ENCODE measurements at places on chromosomes 1 and 21.

- DNase-seq: no peak
These were observed 9.8 kb downstream of the CD34 start for GRCh38 chr1:207901041-207901653.

DNA sequence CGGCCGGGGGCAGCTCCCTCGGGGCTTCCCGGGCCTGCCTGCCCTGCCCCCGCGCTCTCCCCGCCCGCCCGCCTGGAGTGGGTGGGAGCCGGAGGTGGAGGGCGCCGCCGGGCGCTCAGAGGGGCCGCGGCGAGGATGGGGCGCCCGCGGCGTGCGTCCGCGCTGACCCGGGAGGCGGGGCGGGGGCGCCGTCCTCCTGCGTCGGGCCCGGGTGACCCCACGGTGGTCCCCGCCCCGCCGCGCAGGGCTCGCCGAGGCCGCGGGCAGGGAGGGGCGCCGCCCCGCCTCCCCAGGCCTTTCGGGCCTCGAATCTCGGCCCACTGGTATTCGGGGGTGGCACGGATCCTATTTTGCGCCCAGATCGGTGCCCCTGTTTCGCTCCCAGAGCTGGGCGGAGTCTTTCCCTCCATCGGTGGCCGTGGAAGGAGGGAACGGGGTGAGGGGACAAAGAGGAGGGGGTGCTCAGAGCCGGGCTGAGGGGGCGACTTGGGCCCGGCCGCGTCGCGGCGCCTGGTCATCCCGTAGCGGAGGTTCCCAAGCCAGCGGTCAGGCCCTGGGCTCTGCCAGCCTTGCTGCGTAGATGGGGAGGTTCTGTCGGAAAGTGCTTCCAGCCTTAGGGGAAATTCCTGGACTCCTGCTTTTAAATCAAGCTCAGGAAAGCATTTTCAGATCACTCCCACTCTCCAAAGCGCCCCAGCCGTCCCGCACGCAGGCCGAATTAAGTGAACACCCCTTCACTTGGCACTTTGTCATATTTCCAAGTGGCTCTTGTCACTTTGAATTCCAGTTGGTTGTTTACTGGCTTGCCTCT lies 545 bp downstream of the PATJ start:
- DNase-seq: no peak

- no peak for DNase-seq
These were observed 15.2 kb downstream of the PTPRF start for GRCh38 chr1:43545695-43546387.

- DNase-seq: no peak
These were observed 15.6 kb downstream of the PRKACB start for GRCh38 chr1:84159533-84160240.

GRCh38 chr1:24502065-24502708 lies 449 bp upstream of the RCAN3 start:
- DNase-seq: peak; percentile 84

GRCh38 chr1:12326986-12327385 lies 97.2 kb downstream of the VPS13D start:
- DNase-seq: no peak

- peak; percentile 28 for DNase-seq
These were observed 995 bp upstream of the KIF26B start for GRCh38 chr1:245153552-245154428.

DNA sequence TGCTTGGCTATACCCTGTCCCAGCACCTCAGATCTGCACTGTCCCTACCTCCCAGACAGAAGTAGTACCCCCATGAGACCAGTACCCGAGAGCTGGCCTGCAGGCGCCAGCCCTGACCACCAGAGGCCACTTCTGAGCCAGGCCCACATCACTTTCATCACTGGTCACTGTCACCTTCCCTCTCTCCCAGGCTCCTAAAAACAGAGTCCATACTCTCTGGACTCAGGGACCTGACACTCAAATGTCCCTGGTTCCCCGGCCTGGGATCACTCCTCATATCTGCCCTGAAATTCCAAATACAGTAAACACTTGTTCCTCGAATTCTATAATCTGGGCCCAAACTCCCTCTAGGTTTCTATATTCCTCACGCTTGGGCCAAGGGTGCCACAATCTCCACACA lies 18.7 kb downstream of the TMEM53 start:
- DNase-seq: peak; percentile 40

DNA sequence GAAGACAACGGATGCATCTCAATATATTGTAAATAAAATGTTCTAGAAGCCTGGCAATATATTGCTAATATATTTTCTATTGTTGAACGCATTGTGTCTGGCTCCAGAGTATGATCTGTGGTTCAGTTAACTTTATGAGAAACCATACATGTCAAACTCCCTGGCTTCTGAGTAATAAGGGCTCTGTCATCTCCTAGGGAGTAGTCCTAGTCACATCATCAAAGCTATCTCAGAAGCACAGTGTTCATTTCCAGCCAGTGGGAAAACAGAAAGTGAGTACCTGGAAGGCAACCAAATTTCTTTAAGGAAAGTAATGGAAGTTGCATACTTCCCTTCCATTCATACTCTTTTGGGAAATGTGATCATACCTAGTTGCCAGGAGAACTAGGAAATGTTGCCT lies 27.0 kb upstream of the ST6GALNAC5 start:
- DNase-seq: no peak

DNA sequence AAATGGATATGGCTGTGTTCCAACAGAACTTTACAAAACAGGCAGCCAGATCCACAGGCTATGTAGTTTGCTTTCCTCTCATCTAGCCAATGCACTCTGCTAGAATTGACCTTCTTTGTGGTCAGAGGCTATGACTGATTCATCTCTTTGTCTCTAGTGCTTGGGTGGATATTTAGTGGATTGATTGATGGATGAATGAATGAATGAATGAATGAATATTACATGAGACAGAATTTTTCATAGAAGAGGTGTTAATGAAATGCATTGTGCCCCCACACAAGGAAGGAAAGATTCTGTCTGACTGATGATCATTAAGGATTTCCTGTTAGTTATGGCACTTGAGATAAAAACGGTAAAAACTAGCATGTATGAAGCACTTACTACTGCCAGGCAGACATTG lies 50.5 kb upstream of the ZYG11A start:
- DNase-seq: no peak

DNA sequence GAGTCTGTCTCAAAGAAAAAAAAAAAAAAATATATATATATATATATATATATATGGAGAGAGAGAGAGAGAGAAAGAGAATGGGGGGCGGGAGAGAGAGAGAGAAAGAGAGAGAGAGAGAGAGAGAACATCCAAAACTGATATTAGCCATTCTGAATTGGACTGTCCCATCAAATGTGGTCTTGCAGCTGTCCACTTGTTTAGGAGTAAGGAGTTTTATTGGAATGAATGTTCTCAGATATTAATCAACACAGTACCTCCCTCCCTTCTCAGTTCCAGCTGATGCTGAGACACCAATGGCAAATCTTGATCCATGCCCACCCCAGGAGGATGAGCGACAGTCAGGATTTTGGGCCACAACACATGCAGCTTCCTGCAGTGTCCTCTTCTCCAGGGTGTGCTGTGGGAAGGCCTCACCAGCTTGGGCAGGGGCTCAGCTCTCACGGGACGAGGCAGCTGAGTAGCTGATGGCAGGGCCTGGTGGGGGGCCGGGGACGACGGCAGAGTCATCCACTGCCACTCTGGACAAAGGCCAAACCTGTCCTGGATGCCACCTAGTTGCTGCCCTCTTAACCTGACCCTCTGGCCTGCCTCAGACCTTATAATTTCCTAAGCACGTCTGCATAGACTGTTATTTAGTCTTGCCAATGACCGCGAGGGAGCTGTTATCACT lies 9.3 kb upstream of the CLDN14 start:
- DNase-seq: no peak

GRCh38 chr1:182670032-182670749 lies 14.2 kb downstream of the RGS8 start:
- no peak for DNase-seq

DNA sequence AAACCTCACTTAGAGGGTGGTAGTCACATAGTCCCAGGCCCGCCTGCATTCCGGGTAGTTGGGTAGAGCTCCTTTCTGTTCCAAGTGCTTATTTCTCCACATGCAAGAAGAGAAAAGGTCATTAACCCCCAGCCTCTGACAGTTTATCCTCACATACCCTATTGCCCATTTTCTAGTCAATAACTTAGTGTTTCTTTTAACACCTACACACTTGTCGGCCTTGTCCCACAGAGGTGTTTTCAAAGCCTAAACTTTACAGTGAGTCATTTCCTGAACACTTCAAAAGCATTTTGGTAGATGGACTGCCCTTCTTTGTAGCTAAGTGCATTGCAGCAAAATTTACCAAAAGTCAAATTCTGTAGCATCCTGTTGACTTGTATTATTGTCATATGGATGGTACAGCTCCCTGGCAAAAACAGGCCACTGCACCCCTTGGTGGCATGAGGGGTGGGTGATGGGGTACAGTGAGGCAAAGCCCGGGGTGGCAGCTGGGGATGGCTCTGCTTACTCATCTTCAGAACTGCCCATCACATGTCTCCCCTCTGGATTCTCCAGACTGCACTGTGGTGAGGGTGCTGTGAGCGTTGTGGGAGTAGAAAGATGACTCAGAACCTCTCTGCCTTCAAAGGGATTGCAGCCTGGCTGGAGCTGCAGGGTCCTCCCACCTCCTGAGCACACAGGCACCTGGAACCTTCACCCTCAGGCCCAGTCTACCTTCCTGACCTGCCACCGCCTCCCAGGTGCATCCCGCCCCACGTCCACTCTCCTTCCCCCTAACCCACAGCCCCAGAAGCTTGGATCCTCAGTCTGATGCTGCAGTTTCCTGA lies 45.8 kb upstream of the DMRTB1 start:
- peak; percentile 81 for DNase-seq

DNA sequence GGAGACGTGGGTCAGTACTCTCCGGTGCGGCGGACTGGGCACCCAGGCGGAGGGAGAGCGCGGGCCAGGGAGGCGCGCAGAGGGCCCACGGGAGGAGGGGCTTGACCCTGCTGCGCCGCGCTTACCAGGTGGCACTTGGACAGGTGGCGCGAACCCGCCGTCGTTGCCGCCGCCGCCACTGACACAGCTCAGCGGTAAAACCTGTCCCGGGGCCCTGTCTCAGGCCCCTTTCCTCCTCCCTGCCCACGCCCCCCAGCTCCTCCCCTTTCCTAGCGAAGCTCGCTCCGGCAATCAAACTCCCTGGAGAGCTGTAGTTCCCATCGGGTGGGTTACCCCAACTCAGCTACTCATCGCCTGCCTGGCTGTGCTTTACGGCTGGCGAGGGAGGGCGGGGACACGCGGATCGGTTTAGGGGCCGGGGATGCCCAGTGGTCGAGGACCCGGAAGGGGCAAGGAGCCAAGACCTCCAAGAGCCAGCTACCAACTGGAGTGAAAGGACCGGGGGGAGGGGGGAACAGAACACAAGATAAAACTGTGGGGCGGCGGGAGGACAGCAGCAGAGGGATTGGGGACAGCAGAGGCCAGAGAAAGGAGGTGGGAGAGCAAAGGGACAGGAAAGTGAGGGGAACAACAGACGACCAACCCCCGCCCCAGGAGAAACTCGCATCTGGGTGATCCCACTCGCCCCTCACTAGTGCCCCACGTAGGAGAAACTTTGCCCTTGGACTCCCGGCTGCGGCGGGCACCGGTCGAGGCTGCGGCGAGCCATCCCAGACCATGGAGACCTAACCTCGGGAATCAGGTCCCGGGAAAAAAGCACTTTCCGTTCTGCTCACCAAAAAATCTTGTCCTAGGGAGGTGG lies 2.9 kb downstream of the GFI1 start:
- peak; percentile 79 for DNase-seq

DNA sequence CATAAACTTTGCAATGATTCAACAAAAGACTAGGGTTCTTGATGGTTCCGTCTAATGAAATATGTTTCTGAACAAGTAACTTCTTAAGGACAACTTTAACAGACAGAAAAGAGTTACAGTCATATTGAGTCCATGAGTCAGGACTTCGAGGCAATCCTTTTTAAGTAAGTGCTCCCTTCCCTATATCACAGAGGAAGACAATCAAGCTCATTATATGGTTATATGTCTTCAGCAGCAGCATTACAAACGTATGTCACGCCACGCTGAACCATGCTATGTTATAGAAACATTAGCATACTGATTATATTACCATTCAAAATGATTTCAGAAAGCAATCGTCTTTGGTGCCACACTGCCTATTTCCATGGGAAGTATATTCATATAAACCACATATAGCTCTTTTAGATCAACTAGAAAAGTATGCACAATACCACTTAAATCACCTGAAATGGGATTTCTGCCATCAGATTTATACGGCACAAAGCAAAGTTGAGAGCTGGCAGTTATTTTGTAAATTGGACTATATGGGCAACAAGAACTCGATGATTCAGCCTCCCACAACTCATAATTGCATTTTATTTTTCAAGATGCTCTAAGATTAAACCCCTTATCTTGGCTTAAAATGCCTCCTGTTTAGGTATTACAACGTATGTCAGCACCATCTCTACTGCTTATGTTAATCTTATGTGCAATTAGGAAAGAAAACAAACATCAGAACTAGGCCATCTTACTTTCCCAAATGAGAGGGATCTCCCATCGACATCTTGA lies 111.3 kb upstream of the SAMSN1 start:
- DNase-seq: no peak

DNA sequence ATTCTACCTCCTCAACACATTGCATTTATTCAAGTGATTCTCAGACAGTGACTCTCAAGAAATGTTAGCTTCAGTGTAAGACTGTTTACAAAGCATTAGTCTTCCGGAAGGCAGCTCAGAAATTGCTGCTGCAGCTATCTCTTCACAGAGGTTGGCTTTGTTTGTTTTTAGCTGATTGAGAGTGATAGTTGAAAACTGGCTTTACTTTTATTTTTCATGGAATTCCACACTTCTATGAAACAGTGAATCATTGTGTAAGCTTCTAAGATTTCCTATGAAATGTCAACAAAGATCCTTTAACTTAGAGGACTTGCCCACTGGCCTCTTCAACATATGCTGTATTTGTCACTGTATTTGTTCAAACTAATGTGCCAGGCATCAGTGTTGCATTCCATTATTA lies 121.3 kb downstream of the TNNI3K start:
- DNase-seq: no peak

- peak; percentile 72 for DNase-seq
These were observed 6.4 kb upstream of the EPHA2 start for GRCh38 chr1:16162163-16162822.

- no peak for DNase-seq
These were observed 30.2 kb downstream of the LDLRAP1 start for GRCh38 chr1:25573591-25573930.

- no peak for DNase-seq
These were observed 73.9 kb downstream of the PLXNA2 start for GRCh38 chr1:208170252-208170651.

DNA sequence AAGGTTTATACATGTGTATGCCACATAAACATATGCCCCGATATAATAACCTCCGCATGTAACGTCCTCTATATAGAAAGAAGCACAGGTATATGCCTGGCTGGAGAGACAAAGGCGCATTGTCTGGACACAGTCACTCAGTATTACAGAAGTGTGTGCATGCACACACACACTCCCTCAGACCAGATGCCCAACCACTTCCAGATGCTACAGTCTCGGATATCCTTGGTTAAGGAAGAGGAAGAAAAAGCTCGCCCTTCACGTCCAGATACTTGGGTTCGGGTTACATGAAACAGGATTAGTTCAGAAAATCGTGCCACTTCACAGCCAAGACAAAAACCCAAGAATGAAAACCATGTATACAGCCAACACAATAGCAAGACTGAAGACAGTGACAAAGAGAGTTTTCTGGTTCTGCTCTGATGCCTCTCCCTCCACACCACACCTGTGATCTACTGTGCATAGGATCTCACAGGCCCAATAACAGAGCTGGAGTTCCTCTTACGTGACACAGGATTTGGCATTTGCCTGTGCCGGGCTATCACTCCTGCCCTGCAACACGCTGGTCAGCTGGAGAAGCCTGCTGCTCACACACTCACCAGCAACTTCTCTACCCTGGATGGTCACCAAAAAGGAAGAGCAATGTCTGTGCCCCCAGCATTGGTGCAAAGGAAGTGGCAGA lies 75.0 kb downstream of the SSBP3 start:
- no peak for DNase-seq

All from activated CD8-positive, alpha-beta T cell treated with anti-CD3 and anti-CD28 coated beads for 36 hours (primary cell).